HepG2 (cell line): ENCODE measurements at places on chromosomes 13 and 19.

- no peak for DNase-seq
Observed at GRCh38 chr13:68124437-68125086, 894.4 kb upstream of the PCDH9 start.

DNA sequence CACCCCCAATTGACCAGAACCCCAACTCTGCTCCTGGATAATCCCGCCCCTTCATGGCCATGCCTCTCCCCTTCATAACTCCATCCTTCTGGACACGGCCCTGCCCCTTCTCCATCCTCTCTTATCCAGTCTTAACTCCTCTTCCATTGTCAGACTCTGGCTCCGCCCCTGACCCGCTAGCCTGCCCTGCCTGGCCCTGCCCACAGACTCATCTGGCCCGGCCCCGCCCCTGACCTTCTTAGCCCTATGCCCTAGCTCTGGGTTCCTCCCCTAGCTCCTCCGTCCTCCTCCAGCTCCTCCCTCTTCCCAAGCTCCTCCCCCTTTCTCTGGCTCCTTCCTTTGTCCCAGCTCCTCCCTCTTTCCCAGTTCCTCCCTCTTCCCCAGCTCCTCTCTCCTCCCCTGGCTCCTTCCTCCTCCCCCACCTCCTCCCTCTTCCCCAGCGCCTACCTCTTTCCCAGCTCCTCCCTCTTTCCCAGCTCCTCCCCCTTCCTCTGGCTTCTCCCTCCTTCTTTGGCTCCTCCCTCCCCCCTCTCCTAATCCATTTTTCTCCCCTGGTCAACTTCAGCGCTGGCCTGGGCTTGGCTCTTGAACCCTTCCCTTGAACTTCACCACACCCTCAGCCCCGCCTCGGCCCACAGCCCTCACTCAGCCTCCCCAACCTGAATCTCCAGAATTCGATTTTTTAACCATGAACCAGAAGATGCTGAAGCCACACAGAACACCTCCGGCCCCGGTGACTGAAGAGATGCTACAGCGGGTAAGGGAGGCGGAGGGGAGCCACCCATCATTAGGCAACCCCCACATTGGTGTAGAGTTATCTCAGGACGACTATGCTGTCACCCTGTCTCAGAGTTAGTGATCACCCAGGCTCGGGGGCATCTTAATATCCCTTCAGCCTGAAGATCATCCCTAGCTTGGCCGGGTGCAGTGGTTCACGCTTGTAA lies 9.2 kb upstream of the ZNF358 start:
- DNase-seq, result peak; percentile 52

DNA sequence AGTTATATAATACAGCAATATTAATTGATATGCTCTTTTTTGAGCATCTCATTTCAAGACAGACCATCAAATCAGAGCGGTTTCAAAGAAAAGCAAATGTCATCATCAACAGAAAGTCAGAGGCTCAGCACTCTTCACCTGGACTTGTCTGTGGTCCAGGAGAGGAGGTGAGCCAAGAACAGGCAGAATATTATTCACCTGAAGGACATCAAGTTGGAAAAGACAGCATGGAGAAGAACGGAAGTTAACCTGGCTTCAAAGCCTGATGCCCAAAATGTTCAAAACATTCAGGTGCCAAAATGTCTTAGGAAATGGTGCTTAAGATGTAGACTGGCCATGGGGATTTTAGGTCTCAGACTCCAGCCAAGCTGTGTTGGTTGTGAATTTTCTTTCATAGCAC lies 40.7 kb downstream of the FGF14 start:
- DNase-seq, result no peak

DNA sequence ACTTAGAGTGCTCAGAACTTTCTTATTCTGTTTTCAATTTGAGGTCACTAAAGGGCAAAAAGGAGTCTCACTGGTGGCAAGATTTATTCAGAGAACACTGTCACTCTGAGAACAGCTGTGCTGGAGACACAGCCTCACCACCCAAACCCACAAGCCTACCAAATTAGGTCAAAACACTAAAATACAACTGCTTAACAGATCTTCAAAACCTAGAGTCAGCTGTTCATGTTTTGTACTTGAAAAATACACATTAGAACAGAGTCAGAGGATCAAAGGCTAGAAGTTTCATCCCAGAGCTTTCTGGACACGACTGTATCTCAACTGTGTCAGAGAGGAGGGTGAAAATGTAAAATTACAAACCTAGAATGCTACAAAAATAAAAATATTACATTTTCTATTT lies 89.3 kb downstream of the MIPEP start:
- DNase-seq, result no peak

GRCh38 chr13:88704600-88705275 lies 1033.6 kb downstream of the SLITRK5 start:
- no peak for DNase-seq

GRCh38 chr13:69108486-69108885 lies 999.1 kb upstream of the ATXN8OS start:
- no peak for DNase-seq

DNA sequence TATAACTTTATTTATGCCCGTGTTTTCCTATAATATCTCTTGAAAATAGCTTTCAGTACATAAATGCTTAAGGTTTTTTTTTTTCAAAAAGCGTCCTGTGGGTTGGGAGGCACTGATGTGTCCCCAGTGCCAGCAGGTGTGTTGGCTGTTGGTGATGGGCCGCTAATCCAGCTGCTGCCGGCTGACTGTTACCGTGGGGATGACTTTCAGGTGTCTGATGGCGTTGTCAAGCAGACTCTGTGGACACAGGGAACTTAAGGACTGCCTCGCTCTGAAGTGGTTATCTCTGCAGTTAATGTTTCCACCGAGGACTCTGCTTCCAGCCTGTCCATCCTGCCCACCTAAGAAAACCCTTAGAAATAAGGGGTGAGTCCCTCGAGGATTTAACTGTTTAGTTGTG lies 94.5 kb downstream of the ANKRD10 start:
- DNase-seq, result no peak

GRCh38 chr13:95235199-95235756 lies 66.0 kb downstream of the ABCC4 start:
- no peak for DNase-seq

DNA sequence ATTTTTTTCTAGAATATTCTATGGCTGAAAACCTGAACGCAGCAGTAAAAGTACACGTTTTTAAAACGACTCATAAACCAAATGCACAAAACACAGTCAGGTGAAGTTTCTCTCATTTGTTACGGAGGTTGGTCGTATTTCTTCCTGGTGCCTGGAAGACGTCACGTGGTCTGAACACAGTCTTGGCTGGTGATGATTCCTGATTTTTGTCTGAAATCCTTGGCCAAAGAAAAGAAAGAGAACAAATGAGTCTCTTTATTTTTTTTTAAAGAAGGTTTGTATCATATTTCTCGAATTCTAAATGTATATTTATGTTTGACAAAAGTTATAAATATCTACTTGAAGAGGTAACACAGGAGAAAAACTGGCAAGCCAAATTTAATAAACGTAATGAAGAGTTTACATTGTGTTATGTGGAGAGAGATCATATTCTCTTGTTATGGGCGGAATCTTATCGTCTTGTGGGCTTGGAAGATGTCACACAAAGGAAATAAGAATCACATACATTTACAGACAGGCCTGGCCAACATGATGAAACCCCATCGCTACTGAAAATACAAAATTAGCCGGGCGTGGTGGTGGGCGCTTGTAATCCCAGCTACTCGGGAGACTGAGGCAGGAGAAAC lies 10.0 kb upstream of the PNMA8A start:
- DNase-seq, result no peak

DNA sequence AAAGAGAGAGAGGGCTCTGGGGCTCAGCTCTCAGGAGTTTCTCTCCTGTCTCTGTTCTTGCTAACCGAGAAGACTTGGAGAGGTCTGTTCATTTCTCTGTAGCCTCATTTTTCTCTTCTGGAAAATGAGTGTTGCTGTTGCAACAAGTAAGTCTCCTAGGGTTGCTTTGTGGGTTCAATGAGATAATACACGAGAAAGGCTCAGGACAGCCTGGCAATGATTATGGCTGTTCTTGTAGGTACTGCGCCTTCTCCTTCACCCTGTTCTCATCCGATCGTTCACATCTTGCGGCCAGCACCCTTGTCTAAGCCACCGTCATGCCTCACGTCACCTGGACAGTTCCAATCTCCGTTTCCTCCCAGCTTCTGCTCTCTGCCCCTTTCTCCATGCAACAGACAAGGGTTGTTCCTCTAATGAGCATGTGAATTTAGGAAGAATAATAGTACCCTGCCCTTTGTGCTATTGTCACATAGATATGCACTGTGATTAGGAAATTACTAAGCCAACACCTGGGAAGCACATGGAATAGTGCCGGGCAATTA lies 4.2 kb downstream of the C5AR1 start:
- no peak for DNase-seq

DNA sequence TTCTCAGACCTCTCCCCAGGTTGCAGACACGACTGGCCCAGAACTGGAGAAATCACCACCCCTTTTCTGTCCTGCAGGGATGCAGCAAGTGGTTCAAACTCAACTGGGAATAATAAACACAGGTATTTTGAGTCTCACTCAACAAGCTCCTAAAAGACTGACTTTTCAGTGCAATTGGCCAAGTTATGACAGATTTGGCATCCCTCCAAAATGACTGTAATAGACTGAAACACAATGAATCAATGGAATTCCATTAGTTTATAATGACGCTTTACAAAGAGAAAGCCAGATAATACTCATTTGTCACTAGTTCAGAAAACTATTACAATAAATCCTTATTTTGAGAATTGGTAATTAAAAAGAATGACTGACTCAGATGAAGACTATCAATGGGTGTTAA lies 38.1 kb downstream of the MIPEP start:
- no peak for DNase-seq

DNA sequence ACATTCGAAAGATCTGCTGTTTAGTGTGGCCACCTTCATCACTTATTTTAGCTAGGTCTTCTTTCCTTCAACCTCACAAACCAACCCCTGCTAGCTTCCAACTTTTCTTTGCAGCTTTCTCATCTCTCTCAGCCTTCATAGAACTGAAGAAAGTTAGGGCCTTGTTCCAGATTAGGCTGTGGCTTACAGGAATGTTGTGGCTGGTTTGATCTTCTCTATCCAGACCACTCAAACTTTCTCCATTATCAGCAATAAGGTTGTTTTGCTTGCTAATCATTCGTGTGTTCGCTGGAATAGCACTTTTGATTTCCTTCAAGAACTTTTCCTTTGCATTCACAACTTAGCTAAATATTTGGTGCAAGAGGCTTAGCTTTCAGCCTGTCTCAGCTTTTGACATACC lies 44.7 kb downstream of the CARS2 start:
- DNase-seq, result no peak

DNA sequence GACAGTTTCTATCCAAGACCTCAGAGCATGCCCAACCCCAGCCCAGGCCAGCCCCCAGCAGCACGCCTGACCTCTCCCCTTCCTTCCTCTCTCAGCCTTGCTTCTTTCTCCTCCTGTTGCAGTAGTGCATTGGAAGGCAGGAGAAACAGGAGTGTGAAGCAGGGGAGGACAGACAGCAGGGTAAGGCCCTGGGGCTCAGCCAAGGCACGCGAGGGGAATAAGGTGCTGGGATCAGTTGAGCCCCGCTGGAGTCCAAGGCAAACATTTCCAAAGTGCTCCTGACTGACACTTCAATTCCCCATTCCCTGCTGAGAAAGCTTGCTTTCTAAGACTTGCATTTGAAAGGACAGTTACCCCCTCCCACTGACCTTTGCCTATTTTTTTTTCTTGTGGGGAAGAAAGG lies 73.1 kb upstream of the OLFM4 start:
- DNase-seq, result no peak

DNA sequence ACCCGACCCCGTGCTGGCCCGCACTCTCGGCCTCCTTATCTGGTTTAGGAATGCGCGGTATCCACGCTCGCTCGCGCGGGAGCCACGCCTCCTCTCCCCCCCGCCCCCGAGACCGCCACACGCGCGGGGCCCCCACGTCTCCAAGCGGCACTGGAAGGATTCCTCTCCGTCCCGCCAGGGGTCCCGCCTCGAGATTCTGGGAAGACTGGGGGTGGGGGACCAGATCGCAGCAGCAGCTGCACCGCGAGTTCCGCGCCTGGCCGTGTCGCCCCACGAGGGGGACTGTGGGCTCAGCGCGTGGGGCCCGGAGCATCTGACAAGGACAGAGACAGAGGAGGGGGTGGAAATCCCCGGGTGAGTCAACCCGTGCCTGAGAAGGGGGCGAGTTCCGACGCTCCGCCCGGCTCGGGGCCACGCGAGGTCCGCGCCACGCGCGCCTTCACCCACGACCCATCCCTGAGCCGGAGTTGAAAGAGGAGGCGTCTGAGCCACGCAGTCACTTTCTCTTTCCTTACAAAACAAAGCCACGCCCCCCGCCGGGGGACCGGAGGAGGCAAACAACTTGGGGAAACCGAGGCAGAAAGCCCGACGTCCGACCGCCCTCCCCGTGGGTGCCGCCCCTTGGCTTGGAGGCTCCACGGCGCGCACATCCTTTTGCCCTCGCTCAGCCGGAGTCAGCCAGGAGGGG lies 814 bp downstream of the S1PR2 start:
- DNase-seq, result no peak

DNA sequence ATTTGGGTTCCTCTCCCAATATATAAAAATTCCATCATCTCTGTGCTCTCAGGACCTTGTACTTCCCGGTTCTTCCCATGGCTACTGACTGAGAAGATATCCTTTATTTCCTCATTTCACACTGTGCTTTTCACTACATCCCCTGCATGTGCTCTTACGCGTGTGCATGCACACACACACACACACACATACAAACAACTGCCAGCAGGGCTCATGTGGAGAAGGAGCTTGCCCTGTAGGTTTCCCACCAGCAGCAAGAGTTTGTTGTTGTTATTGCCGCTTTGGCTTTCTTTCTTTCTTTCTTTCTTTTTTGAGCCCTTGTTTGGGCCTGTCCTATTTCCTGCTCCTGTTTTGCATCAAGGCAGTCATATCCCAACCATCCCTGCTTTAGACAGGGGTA lies 43.6 kb downstream of the TEX26 start:
- DNase-seq, result no peak

GRCh38 chr13:64546371-64546770 lies 2683.8 kb downstream of the PCDH9 start:
- DNase-seq, result no peak

GRCh38 chr19:40726279-40726678 lies 9.4 kb downstream of the ITPKC start:
- DNase-seq, result no peak

- no peak for DNase-seq
Observed at GRCh38 chr13:36212789-36213188, 1.6 kb downstream of the SOHLH2 start.

DNA sequence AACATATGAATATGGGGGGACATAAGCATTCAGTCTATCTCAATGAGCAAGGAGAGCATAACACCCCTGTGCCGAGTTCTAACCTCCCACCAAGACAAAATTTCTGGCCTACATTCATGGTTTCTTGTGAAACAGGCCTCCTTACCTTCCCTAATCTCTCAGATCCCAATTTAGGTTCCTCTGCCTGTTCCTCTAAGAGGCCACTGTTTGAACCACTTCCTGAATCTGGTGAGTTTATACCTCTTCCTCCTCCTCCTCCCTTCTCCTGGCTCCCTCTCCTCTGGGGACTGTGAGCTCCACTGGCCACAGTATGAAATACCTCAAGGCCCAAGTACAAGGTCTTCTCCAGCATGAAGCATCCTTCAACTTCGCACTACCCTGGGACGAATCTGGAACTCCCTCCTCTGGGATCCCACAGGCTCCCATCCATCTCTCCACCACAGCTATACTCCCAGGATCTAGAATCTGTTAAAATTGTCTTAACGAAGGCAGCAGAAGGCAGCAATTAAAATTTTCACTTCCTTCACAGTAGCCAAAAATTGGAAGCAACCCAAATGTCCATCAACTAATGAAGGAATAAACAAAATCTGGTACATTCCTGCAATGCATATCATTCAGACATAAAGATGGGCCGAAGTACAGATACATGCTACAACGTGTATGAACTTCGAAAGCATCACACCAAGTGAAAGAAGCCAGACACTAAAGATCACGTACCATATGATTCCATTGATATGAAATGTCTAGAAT lies 7.8 kb upstream of the SIGLECL1 start:
- no peak for DNase-seq

GRCh38 chr13:110540871-110541525 lies 20.5 kb downstream of the RAB20 start:
- DNase-seq, result no peak
